ENCODE measurements at places on chromosomes 12 and 14.

DNA sequence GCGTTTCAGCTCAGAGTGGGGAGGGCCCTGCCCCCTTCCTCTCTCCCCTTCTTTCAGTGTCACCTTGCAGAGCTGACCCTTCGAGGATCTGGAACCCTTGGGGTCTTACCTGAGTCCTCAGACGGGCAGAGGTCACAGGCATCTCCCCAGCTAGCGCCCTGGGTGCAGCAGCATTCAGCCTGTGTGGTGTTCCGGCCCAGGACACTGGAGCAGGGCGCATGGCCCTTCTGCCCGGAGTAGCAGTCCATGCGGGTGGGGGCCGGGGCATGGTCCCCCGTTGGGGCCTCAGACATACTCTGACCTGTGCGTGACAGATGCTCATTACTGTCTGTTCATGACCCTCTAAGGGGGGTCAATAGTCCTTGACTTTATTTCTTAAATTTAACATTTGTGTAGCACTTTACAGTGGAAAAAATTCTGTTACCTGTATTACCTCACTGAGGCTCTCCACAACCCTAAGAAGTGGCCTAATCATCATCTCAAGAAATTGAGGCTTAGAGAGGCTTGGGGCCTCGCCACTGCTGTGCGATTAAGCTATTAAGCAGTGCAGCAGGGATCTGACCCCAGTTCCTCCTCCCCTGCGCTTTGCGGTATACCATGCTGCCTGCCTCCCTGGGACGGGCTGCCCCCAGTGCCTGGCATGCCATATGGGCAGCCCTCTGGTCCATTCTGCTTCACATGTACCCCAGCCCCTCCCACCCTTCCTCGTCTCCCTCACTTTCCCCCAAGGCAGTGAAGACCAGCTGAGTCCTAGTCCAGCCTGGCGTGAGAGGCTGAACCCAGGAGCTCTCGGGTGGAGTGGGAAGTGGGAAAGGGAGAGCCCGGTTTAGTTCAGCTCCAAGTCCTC lies 11.5 kb downstream of the ISCA2 start:
- no peak for DNase-seq

- no peak for DNase-seq
Measured at GRCh38 chr12:13816394-13816793, 165.0 kb downstream of the GRIN2B start.

GRCh38 chr12:113575386-113575785 lies 103.7 kb upstream of the LHX5 start:
- no peak for DNase-seq

DNA sequence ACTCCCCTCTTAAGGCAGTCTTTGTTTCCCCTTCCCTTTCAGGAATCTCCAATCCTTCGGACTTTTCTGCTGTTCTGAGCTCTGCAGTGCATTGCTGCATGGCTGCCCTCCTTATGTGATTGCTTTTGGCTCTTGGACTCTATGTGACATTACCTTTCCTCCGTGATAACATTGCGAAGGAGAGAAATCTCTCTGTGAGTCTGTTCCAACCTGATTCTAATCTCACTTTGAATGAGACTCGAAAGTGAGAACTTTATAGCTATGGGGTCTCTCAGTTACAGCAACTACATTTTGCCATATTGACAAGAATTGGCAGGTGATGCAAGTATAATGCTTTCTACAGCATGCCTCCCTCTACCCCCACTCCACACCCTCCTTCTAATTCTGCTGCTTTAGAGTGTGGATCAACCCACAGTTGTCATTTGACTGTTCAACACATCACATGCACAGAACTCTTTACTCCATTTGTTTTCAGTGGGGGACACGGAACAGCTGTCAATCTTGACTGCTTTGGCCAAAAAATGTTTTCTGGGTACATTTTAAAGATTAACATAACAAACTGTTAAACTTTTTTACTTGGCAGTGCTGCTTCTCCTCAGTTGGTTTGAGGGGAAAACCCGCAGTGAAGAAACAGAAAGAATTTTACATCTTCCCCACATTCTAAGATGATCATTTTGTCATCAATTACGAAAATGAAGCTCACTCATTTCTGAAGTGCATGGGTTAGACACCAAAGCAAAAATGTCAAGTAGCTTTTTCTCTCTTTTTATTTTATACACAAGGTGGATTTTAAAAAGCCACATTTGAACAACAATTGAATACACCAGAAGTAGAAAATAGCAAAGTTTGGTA lies 125.5 kb upstream of the RMST start:
- DNase-seq, result no peak

DNA sequence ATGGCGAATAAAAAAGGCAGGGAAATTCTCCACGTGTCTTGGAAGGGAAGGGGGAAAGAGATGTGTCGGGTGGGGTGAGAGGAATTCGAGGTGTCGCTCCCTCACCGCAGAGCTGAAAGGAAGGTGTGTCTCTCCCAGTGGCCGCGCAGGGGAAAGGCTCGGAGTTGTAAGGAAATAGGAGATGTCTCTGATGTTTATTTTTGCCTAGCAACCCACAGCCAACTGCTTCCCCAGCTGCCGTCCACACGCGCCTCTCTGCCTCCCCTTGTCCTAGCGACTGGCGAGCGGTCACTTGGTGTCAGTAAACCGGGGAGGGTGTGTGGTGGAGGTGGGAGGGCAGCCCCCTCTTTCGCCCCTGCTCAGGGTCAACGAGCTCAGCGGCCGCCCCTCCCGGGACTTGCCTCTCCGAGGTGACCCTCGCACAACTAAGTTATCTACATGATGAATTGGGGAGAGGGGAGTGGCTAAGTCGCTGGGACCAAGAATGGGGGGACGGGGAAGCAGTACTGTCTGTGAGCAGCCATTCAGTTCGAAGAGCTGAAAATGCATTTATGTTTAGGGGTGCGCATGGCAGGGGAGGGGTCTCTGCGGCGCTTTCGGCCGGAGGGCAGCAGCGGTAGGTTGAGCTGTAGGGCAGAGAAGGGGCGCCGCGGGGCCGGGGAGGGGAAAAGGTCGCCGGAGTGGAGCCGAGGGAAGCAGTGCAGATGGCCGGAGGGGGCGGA lies 585 bp upstream of the DYRK2 start:
- DNase-seq, result peak; percentile 87

DNA sequence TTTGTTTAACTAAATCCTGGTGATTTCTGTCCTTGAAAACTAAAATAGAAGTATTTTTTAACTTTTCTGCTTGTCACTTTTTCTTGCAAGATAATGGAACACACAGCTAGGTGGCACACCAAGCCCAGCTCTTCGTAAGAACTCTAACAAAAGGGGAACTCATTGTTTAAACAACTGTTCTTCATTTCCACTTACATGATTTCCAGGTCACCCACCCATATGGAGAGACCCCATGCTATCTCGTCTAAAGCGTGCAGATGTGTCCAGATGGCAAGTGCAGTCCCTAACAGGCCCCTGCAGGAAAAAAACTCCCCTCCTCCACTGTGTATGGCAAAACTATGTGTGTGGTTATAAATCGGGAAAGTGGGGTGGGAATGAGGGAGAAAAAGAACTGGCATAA lies 43.3 kb upstream of the NT5DC3 start:
- no peak for DNase-seq

GRCh38 chr12:130375296-130376287 lies 37.9 kb downstream of the PIWIL1 start:
- no peak for DNase-seq

DNA sequence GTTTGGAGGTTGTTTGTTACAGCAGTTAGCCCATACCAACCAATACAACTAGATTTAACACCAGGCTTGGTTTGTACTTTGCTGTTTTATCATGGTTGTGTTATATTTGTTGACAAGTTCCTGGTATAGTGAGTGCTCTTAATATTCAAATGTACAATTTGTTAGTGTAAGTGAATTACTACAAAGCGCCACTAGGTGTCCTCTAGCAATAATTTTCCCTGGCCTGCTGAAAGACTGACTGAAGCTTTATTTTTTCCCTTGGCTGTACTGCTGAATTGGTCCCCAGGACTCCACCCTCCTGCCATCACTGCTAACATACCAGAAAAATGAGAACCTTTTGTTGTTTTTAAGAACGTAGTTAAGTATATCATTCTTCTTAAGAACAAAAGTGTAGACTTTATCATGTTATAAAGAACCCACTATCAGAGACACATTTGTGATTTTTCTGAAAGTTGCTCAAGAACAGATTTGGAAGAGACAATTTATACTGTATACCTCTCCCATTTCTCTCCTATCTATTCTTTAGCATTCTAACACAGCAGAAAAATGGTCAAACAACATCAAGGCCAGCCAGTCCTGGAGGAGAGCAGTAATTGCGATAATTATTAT lies 75.3 kb upstream of the FAR2 start:
- DNase-seq, result peak; percentile 58

GRCh38 chr12:93727195-93727811 lies 50.1 kb downstream of the CRADD start:
- DNase-seq, result no peak

DNA sequence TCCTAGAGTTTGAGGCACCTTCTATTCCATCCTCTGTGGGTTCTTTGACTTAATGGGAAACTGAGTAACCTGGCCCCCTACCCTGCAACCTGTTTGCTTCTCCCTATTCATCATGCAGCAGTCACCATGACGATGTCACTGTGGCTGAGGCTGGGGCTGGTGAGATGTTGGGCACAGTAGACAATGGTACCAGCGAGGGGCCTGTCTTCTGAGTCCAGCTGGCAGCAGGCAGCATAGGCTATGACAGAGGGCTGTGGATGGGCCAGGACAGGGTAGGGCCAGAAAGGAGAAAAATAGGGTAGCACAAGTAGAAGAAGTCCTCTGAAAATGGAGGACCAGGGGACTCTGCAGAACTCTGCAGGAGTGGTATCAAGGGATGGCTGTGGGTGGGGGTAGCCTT lies 2.0 kb downstream of the CIROP start:
- DNase-seq, result no peak

- DNase-seq, result no peak
Measured at GRCh38 chr14:54094765-54095164, 138.1 kb upstream of the BMP4 start.

GRCh38 chr14:32472076-32472475 lies 143.0 kb downstream of the AKAP6 start:
- no peak for DNase-seq

GRCh38 chr14:75720842-75721498 lies 59.9 kb downstream of the TTLL5 start:
- DNase-seq, result no peak

DNA sequence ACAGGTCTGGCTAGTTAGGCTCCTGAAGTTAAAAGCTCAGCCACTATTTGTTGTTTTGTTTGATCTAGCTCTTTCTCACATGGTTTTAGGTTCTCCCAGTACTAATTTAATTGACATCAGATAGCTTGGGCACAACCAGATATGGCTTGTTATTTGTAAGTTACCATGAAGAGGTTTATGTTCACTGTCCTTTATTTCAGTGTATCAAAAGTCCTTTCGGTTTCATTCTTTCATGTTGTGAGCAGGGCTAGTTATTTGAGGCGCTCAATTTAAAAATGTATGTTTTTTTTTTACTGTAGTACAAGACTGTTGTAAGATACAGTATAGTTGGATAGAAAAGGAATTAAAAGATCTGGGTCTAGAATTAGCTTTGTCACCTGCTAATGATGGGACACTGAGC lies 7.0 kb downstream of the GPX2 start:
- DNase-seq, result no peak

- DNase-seq, result no peak
Measured at GRCh38 chr12:497501-498160, 37.9 kb downstream of the B4GALNT3 start.

DNA sequence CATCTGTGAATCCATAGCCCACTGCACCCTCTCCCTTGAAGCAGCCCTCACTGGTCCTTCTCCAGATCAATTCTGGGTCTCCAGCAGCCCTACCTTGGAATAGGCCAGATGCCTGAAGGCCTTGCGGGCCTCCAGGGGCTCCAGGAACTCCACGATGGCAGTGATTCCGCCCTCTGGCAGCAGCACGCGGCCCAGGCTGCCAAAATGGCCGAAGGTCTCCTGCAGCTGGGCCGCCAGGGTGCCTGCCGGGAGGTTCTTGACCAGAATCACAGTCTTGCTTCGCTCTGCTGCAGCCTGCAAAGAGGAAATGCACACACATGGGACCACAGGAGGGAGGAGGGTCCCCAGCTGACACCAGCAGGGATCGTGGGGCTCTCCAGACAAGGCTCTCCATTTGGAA lies 26.3 kb downstream of the RBM19 start:
- DNase-seq, result no peak

DNA sequence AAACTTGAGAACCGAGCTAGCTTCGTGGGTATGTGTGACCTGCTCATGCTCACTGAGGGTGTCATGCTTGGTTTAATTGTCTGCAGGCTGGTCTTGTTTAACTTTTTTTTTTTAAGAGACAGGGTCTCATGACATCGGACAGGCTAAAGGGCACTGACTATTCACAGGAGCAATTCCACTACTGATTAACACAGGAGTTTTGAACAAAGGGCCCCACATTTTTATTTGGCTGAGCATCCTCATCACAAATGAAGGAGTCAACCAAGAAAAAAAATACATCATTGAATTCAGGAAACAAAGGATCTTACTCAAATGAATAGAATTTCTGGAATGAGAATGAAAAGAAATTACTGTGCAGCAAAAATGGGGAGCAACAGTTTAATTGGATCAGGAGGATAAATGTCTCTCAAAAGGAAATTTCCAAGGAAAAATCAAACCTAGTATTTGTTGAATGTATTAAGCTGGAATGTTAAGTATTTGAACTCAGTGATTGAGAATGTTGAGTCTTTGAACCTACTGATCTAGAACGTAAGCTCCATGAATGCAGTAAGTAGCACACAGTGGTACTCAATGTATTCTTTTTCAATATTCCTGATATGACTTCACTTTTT lies 20.8 kb upstream of the PYROXD1 start:
- DNase-seq, result no peak

- DNase-seq, result no peak
Measured at GRCh38 chr14:22370084-22370847, 218.8 kb downstream of the DAD1 start.

GRCh38 chr14:39109893-39110715 lies 4.0 kb upstream of the GEMIN2 start:
- DNase-seq, result no peak

DNA sequence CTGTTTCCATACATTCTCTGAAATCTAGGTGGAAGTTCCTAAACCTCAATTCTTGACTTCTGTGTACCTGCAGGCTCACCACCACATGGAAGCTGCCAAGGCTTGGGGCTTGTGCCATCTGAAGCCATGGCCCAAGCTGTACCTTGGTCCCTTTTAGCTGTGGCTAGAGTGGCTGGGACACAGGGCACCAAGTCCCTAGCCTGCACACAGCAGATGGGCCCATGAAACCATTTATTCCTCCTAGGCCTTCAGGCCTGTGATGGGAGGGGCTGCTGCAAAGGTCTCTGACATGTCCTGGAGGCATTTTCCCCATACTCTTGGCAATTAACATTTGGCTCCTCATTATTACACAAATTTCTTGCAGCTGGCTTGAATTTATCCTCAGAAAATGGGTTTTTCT lies 40.0 kb upstream of the COCH start:
- no peak for DNase-seq

GRCh38 chr14:31582836-31583452 lies 21.7 kb downstream of the NUBPL start:
- no peak for DNase-seq
